Astrocyte of the spinal cord (primary cell): ENCODE measurements at places on chromosomes 3 and 15.
A peak's percentile ranks its signal among the peaks of the same experiment; 100 is the strongest.

DNA sequence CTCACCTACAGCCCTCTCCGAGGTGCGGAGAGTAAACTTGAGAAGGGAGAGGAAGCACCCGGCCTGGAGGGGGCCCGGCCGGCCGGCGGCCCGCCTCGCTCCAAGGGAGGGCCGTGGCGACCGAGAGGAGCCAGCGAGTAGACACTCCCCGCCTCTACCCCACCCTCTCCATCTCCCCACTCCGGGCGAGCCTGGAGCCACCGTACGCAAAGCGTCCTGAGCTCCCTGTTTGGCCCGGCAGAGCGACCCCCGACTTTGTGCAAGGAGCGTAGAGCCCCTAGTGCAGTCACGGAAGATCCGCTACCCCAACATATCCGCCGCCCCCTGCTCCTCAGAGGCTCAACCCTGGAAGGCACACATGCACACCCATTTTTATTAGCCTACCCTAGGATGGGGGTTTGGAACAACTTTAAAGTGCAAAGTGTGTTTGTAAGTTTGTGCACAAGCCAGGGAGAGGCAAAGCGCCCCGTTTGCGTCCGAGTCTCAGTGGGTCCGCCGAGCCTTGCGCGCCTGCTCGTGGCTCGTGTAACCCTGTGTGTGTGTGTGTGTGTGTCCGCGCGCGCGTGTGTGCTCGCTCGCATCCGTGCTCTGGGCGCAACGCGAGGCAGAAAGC lies 508 bp upstream of the SMAD6 start:
- peak; percentile 79 for DNase-seq

DNA sequence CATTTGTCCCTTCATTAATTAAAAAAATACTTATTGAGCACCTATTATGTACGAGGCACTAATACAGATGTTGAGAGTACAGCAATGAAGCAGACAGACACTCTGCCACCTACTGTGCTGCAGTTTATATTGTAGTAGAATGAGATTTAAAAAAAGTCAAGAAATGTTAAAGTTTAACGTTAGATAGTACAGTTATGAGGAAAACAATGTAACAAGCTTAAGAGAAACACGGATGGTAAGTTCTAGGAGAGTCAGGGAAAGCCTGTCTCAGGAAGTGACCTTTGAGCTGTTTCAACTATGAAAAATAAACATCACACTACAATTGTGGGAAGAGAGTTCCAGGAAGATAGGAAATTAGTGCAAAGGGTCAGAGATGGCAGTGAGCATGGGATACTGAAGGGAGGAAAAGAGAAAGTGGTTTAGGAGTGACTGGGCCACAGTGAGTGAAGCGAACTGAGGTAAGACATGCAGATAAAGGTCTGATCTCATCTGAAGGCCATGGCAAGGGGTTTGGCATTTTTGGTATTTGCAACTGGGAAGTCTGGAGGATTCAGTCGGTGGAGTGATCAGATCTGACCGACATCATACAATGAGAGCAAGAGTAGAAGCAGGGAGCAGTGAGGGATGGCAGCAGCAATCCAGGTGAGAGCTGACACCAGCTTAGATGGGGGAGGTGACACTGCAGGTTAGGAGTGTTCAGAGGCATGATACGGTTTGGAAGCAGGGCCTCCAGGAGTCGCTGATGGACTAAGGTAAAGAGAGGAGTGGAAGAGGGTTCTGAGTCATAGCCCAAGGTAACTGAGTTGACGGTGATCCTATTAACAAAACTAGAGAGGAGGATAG lies 28.5 kb downstream of the PLSCR4 start:
- peak; percentile 33 for DNase-seq

- peak; percentile 57 for DNase-seq
Observed at GRCh38 chr3:99934975-99935797, 117.5 kb downstream of the CMSS1 start.

DNA sequence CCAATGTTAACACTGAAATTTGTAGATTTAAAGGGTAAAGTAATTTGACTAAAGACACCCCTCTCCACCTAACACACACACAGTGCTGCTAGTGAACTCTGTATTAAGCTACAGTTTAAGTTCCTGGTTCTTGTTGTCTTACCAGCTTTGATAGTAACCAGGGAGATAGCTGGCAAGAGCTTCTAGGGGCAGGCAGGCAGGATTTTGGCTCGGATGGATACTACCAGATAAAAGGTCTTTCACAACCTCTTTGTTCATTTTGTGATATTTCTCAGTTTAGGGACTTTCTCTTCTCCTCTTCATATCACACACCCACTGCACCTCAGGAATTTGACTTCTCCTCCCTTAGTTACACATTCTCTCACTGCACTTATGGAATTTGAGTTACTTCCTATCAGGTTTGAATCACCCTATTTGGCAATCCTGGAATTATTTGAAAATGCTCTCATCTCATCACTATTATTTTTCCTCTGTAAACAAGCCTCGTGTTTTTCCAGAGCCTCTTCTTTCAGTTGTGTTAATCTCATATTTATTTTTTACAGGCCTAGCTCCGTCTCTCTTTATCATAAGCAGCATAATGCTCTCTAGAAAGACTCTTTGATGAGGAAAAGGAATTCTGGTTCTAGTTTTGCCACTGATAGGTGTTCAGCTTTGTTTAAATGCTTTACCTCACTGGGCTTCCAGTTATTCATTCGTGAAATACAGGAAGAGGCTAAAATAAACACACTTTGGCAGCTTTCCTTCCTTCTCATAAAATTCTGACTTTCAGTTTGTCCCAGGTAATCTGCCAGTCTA lies 23.0 kb upstream of the CLDN1 start:
- DNase-seq = peak; percentile 86

GRCh38 chr3:12443781-12444522 lies 40.3 kb upstream of the TSEN2 start:
- DNase-seq = no peak

DNA sequence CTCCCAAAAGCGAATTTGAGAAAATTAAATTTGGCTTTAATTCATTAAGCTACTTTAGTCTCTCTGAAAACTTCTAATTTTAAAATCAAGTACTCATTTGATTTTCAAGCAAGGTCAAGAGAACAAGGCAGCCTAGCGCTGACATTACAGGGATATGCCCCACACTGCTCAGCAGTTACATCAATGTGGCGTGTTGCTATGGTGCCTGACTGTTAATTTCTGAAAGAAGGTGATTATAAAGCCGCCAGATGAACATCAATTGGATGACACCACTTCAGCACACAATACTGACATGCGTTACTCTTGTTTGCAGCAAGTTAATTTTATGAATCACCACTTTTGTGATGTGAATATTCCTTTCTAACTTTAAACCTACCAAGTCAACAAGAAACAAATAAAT lies 284.4 kb downstream of the FOXP1 start:
- DNase-seq = no peak

DNA sequence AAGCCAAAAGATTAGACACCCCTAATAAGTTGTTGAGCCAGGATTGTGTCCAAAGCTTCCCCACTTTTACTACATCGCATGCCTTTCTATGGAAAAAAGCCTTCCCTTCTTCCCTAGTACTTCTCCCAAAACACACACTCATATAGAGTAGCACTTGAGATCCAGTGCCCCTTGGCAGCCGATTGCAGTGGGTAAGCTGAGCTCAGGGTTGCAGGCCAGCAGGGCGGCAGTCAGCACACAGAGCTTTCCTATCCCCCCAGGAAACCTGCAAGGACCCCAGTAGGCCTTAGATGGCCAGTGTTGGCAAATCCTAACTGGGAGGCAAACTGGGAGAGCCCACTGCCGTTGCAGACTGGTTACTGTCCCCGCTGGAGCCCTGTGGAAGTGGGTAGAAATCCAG lies 75.7 kb upstream of the C15orf39 start:
- no peak for DNase-seq

DNA sequence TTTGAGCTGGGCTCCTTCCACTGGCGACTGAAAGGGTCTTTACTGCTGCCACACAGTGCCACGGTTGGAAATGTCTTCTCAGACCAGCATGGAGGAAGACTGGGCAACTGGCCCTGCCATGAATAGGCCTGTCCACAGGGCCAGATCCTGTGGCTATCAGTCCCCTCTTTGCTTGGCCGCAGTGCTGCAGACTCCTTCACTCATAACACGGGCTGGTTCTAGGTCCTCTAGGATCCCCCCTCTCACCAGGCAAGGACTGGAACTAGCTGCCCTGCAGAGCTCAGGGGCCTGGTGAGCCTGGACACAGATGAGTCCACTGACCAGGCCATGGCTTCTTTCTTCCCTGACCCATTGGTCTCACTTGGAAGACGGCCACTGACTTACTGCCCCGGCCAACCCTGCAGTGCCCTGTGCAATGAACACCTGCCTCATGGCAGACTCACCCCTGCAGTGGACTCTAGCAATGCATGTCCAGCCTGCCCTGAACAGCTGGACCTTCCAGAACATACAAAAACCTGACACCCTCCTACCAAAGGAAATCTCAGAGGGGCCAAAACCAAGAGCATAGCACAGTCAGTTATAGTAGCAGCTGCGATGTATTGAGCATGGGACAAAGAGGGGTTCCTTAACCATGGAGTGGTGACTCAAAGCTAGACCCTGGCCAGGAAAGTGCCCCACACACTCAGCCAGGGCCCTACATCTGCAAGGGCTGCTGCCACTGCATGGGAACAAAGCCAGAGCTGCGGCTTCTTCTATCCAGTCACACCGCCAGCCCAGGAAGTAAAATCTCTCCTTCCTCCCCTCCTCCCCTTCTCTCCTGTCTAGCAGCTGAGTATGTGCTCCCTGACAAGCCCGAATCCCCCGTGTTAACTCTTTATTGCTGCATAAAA lies 72.1 kb upstream of the ITGA11 start:
- peak; percentile 40 for DNase-seq

- no peak for DNase-seq
Observed at GRCh38 chr3:70532806-70533205, 220.4 kb upstream of the MDFIC2 start.

GRCh38 chr3:67940210-67940952 lies 286.0 kb upstream of the SUCLG2 start:
- DNase-seq = no peak

GRCh38 chr3:152043620-152044019 lies 170.2 kb downstream of the SUCNR1 start:
- DNase-seq = no peak

DNA sequence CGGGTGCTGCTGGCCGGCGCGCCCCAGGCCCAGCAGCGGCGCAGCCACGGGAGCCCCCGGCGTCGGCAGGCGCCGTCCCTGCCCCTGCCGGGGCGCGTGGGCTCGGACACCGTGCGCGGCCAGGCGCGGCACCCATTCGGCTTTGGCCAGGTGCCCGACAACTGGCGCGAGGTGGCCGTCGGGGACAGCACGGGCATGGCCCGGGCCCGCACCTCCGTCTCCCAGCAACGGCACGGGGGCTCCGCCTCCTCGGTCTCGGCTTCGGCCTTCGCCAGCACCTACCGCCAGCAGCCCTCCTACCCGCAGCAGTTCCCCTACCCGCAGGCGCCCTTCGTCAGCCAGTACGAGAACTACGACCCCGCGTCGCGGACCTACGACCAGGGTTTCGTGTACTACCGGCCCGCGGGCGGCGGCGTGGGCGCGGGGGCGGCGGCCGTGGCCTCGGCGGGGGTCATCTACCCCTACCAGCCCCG lies 777 bp downstream of the LOXL1 start:
- DNase-seq = no peak

DNA sequence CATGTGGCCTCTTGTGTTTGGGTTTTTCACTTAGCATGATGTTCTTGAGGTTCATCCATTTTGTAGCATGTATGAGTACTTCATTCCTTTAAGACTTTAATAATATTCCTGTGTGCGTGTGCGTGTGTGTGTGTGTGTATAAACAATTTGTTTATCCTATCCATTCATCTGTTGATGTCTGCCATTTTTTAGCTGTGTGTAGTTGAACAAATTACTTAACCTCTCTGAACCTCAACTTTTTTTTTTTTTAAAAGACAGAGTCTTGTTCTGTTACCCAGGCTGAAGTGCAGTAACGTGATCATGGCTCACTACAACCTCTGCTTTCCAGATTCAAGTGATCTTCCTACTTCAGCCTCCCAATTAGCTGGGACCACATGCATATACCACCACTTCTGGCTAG lies 47.3 kb downstream of the EBLN2 start:
- DNase-seq = no peak

DNA sequence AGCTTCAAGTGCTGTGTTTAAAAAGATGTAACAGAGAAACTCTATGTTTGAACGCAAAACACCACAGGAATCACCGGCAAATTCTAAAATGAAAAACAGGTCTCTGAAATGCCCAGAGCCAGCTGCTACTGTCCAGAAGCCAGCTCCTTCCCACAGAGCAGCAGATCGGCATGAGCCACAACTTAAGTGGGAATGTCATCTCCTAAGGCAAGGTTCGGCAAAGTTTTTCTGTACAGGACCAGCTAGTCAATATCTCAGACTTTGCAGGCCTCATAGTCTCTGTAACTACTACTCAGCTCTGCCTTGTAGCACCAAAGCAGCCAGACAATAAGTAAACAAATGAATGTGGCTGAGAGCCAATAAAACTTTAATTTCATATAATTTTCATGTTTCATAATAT lies 4.9 kb downstream of the PLOD2 start:
- DNase-seq = no peak

DNA sequence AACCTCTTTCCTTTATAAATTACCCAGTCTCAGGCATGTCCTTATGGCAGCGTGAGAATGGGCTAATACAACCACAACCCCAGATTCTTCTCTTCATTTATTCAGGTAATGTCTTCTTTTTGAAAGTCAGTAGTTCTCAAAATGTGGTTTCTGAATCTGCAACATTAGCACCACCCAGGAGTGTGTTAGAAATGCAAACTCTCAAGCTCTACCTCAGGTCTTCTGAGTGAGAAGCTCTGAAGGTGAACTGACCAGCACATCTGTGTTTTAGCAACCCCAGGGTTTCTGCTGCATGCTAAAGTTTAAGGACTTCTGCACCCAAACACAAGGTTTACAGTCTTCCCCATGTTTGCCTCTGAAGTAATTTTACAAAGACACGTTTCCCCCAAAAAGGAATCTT lies 22.3 kb upstream of the TRIM59 start:
- DNase-seq = no peak

DNA sequence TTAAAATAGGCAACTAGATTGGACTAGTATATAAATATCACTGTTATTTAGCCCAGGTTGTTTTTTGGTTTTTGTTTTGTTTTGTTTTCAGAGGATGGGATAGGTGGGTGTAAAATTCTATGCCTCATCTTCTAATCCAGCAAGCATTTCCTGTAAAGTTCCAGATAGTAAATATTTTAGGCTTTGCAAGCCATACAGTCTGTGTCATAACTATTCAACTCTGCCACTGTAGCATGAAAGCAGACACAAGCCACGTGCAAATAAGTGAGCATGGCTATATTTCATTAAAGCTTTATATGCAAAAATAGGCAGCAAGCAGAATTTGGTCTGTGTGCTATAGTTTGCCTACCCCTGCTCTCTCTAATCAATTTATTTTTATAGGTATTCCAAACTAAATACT lies 657.3 kb upstream of the TGFBR2 start:
- DNase-seq = no peak

GRCh38 chr3:123757281-123757940 lies 126.7 kb downstream of the MYLK start:
- no peak for DNase-seq

- no peak for DNase-seq
Observed at GRCh38 chr15:82110144-82110543, 64.3 kb upstream of the MEX3B start.

- DNase-seq = no peak
Observed at GRCh38 chr15:70120958-70121623, 23.4 kb upstream of the TLE3 start.

- DNase-seq = peak; percentile 75
Observed at GRCh38 chr15:67839499-67839928, 331 bp downstream of the RNU6-1 start.

GRCh38 chr3:132326251-132326650 lies 9.0 kb downstream of the ACP3 start:
- no peak for DNase-seq
